ENCODE measurements at places on chromosomes 6 and 20.

GRCh38 chr6:129748212-129748900, 38.4 kb upstream of the ARHGAP18 start:
- no peak for DNase-seq

GRCh38 chr6:119446115-119446554, 96.6 kb upstream of the MAN1A1 start:
- no peak for DNase-seq

DNA sequence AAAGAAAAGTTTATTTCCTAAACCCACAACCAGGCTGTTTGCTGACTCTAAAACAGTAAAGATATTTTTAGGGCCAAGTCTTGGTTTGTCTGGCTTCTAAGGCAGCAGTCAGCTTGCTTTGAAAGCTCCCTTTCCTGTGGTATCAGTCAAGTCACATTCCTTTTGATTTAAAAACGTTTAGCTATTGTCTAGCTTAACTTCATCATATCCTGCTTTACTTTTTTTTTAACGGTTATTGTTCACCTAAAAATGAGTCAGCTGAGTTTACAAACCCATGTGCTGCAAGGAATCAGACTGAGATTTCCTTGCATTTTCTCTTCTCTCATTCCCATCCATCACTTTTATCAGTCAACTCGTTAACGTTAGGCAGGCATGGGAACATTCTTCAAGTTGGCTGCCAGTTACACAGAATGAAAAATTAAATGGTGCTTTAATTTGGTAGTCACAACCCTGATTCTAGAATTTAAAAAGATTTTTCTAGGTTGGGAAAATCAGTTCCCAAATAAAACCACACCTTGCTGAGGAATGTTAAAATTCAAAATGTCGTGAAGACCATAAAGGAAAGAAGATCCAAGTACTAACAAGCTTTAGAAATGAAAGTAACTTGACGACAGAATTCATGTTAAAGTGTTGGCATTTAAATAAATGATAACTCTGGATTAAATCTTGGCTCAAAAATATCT, 45.9 kb downstream of the ELOVL5 start:
- DNase-seq, result no peak

DNA sequence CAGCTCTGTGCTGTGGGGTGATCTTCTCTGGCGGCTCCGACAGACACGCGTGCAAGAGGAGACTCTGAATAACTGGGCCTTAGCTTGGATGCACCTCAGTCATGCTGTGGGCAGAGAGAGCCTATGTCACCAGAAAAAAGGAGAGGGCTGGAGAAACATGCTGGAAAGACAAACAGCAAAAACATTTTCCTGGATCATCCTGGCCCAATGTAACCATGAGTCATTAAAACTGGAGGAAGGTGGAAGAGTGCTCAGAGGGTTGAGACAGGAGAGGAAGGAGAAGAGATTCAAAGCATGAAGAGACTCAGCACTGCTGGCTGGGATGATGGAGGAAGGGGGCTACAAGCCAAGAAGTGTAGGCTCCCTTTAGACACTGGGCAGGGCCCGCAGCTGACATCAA, 292.0 kb downstream of the CDH26 start:
- no peak for DNase-seq
